ENCODE measurements at places on chromosomes 13 and 19.

DNA sequence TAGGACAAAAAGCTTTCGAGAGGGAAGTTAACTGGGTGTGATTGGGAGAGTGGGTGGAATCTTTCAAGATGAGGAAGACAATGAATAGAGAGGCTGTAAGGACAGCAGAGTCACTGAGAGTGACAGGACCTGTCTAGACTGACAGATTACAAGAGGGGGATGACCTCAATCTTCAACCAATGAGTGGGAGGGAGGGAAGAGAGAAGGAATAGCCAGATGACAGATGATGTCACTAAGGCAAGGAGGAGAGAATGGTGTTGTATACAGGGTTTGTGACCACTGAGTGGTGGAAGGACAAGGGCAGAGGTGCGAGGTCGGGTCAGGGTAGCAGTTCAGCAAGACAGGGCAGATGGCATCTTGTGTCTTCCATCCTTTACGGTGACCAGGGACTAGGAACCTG, 5.8 kb upstream of the ILF3 start:
- no peak for DNase-seq

DNA sequence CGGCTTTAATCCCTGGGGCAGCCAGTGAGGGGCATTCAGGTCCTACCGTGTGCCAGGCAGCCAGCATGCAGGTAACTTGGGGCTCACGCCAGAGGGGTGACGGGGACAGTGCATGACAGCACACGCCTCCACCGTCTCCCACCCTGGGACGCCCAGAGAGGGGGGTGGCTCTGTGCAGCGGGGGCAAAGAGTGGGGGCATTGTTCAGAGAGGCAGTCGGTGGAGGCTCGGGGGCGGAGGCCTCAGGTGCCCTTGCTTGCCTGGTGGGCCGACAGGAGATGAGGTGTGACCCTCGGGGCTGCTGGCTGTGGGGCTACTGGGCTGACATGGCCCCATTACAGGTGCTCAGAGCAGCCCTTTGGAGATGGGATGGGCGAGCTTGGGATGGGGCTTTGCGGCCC, 18.4 kb downstream of the PLIN4 start:
- no peak for DNase-seq

- DNase-seq: no peak
These were observed 499.4 kb upstream of the ARGLU1 start for GRCh38 chr13:107067381-107067780.

- peak; percentile 67 for DNase-seq
These were observed 361.5 kb downstream of the OXGR1 start for GRCh38 chr13:96632536-96633320.

DNA sequence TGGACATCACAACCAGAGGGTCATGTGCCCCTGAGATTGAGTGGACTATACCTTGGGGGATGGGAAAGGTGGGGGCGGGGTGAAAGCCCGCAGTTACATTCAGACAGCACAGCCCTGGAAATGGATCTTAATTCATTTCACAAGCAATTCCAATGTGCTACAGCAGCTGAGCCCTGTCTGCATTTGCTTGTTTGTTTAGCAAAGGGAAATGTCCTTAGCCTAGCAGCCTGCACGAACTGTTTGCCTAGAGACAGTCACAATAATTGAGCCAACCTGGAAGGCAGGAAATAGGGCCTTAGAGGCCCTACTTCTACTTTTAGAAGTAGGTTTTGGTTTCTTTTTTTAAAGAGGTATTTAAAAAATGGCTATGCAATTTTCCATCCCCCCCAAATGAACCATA, 177.3 kb upstream of the KL start:
- DNase-seq: peak; percentile 53

Data from astrocyte of the spinal cord (primary cell).